ENCODE measurements at places on chromosomes 16 and 17. TPM values are rescaled to one million over a fixed set of nuclear protein-coding genes. Genes with fewer than 3 reads are reported as not detected.

Gene GPRC5B
- 1.2 TPM for total RNA-seq

Gene SLX1B
- 50.7 TPM for total RNA-seq

Gene TCF25
- 106 TPM for total RNA-seq

Gene KIF19
- not detected for total RNA-seq

Gene ARHGAP44
- 1.00 TPM for total RNA-seq

- DNase-seq: peak; percentile 16
These were observed 74.1 kb downstream of the MYH11 start for GRCh38 chr16:15782573-15783365.

DNA sequence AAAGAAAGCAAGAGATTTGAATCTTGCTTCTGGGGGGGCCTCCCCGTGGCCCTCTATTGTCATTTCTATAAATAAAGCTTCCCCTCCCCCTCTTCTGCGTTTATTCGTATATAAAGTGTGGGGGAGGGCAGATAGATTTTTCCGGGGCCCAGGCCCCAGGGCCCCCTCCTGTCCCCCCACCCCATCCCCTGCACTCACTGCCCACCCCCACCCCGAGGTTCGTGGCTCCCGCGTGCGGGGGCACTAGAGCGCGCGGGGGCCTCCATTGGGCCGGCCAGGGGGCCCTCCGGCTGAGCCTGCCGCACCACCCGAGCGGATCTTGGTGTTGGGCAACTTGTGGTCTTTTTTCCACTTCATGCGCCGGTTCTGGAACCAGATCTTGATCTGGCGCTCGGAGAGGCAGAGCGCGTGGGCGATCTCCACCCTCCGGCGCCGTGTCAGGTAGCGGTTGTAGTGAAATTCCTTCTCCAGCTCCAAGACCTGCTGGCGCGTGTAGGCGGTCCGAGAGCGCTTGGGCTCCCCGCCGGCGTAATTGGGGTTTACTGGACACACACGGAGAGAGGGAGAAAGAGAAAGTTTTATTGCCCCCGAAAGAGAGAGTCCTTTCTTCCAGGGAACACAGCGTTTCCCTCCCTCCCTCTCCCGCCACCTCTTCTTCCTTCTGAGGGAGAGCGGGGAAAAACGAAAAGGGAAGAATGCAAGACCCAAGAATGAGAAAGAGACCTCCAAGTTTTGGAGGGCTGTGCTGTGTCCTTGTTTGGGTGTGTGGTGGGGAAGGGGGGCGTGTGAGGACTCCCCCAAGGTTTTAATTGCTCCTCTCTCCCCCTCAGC, 1.5 kb downstream of the HOXB4 start:
- no peak for DNase-seq

GRCh38 chr17:46106966-46107644, 86.1 kb downstream of the KANSL1 start:
- no peak for DNase-seq

GRCh38 chr16:23905027-23905426, 69.2 kb downstream of the PRKCB start:
- no peak for DNase-seq

GRCh38 chr16:15972046-15972868, 22.8 kb downstream of the ABCC1 start:
- DNase-seq: no peak

- DNase-seq: no peak
These were observed 189.9 kb downstream of the AATF start for GRCh38 chr17:37138571-37139120.

DNA sequence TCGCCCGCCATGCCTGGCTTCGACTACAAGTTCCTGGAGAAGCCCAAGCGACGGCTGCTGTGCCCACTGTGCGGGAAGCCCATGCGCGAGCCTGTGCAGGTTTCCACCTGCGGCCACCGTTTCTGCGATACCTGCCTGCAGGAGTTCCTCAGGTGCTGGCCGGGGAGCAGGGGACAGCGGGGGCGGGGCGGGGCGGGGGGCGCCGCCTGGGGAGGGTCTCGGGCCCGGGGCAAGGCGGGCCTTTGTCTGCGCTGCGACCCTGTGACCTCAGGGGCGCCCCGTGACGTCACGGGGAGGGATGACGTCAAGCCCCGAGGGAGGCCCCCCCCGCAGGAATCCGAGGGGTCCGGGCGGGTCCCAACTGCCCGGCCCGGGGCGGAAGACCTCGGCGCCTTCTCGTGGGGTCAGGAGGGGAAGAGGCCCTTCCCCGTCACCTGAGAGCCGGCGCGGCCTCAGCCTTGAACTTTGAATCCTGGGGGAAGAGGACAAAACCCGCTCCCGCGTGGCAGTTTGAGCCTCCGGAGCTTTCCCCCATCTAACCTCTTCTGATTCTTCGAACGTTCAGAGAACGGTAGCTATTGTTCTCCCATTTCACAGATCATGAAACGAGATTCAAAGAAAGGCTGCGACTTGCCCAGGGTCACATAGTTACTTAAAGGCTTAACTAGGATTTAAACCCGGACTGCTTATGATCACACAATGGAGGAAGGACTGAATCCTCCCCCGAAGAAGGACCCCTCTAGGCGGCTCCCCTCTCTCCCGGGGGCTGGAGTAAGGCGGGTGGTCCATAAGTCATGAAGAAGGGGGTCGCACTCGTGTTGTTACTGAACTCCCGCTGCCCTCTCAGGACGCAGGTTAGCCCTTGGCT, 527 bp downstream of the TRAF4 start:
- no peak for DNase-seq

- peak; percentile 25 for DNase-seq
These were observed 20.6 kb downstream of the SSH2 start for GRCh38 chr17:29909236-29910003.

DNA sequence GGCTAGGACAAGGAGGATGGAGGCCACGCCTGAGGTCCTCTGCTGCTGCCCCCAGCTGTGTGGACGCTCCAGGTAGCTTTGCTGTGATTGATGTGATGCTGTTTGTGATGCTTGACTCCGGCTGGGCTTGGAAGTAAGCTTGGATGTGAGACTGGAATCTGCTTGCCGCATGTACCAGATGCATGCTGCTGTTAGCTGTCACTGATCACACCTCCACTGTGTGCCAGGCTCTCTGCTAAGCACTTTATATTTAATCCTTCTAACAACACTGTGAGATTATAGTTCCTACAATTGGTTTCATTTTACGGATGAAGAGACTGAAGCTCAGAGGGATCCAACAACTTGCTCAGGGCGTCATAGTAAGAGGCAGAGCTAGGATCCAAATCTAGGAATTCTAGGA, 23.5 kb downstream of the SNX29 start:
- no peak for DNase-seq

GRCh38 chr17:5508810-5509209, 22.4 kb downstream of the MIS12 start:
- peak; percentile 69 for DNase-seq

DNA sequence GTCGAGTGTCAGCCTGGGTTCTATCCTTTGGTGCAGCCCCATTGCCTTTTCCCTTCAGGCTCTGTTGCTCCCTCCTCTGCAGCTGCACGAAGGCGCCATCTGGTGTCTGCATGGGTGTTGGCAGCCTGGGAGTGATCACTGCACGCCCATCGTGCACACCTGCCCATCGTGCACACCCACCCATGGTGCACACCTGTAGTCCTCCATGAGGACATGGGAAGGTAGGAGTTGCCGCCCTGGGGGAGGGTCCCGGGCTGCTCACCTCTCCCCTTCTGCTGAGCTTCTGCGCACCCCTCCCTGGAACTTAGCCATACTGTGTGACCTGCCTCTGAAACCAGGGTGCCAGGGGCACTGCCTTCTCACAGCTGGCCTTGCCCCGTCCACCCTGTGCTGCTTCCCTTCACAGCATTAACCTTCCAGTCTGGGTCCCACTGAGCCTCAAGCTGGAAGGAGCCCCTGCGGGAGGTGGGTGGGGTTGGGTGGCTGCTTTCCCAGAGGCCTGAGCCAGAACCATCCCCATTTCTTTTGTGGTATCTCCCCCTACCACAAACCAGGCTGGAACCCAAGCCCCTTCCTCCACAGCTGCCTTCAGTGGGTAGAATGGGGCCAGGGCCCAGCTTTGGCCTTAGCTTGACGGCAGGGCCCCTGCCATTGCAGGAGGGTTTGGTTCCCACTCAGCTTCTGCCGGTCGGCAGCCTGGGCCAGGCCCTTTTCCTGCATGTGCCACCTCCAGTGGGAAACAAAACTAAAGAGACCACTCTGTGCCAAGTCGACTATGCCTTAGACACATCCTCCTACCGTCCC, 2.9 kb downstream of the CTRL start:
- DNase-seq: peak; percentile 49

DNA sequence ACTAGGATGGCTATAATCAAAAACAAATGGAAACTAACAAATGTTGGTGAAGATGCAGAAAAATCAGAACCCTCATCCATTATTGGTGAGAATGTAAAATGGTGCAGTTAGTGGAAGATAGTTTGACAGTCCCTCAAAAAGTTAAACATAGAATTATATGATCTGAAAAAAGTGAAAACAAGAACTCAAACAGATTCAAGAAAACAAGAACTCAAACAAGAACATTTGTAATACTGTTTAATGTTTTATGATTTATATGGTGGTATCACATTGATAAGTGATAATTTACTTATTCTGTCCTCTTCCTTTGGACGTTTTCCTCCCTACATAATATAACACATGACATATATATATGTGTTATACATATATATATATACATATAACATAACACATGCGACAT, 12.0 kb downstream of the USP31 start:
- no peak for DNase-seq

GRCh38 chr16:73874324-73874723, 422.3 kb upstream of the PSMD7 start:
- DNase-seq: no peak

DNA sequence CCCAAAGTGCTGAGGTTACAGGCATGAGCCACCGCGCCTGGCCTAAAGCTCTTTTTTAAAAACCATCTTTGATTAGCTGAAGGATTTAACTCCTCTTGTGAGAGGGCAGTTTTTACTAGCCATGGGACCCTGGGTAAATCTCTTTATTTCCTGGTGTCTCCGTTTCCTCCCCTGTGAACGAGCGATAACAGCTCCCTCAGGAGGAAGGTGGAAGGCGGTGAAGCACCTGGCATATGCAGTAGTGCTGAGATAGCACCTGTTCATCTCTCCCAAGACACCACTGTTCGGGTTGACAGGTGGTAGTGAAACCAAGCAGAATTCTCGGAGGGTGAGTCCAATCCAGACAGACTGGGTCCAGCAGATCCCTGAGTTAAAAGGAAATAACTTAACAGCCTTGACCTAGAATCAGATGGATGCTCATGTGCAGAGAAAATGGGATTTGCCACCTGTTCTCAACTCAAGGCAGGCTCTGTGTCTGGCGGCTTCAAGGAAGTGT, 86.2 kb downstream of the CRISPLD2 start:
- DNase-seq: no peak

All from HT1080 (cell line).